ENCODE measurements at places on chromosomes 5 and 9.
A peak's percentile ranks its signal among the peaks of the same experiment; 100 is the strongest.

DNA sequence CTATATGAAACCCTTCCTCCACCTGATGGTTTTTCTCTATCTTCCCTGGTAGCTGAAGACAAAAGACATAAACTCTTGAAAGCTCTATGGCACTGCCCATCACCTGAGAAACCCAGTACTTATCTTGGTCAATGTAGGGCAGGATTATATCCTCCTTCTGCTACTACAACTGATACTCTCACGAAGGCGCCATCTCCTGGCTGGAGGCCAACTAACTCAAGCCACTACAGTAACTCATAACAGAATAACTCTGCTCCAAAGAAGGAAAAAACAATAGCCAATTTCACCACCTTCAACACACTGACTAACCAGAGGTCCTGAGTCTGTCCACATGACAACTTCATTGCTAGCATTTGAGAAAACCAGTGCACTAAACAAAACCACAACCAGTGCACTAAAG lies 409.2 kb downstream of the CETN3 start:
- no peak for DNase-seq

DNA sequence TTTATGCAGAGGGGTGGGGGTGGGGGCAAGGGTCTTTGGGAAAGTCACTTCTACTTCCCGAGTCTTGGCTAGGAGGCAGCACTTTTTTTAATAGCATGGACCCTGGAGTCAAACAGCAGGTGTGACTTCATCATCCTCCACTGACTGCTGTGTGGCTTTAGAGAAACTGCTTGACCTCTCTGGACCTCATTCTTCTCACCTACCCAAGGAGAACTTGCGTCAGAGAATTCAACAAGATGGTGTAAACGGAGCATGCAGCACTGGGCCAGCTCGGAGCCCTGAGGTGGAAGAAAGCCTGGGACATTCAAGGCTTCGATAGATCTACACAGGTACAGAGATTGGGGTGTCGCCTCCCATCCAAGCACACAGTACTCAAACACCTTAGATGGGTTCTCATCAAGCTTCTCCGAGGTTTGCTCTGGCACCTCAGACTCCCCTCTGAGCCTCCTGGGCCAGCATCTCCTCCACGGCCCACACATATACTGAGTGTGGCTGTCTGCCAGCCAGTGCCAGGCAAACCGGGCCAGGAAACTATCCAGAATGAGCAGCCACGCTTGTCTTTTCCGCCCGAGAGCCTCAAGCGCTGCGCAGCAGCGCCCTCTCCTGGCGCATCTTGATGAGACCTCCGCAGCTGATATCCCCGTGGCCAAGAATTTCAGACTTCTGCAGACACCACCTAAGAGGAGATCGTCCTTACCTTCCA lies 4.6 kb upstream of the SLC25A48 start:
- no peak for DNase-seq

- DNase-seq = no peak
Observed at GRCh38 chr5:147484708-147485020, 25.2 kb downstream of the DPYSL3 start.

DNA sequence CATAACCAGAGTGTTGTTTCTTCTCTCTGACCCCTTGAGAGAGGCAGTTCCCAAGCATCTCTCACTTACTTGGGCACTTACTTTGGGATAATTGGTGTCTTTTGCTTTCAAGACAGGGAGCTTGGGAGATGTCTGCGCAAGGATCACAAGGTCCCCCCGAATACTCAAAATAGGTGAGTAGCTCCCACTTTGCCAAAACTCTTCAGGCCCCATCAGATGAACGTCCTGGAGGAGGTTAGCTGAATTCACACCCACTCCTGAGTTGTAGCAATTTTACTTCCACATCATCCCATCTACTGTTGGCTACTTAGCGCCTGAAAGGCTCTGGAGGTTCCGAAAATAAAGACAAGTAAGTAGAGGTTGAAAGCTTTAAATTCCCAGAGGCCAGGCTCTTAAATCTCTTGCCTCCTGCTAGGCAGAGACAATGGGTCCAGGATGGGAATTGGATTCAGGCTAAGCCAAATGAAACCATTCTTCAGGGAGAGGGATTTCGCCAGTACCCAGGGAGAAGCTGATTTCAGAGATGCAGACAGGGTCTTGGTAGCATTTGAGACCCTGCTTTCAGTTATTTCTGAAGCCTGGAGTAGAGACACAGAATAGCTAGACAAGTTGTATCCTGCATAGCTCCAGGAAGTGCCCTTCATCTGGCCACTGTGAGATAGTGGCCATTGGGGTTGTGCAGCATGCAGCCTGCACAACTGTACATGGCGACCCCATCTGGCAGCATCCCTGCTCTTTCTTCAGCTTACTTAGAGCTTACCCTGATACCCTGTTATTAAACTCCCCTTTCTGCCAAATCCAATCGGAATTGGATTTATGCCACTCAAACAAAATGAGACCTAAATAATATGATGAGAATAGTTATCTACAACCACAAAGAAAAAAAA lies 60.1 kb downstream of the BOD1 start:
- DNase-seq = no peak

DNA sequence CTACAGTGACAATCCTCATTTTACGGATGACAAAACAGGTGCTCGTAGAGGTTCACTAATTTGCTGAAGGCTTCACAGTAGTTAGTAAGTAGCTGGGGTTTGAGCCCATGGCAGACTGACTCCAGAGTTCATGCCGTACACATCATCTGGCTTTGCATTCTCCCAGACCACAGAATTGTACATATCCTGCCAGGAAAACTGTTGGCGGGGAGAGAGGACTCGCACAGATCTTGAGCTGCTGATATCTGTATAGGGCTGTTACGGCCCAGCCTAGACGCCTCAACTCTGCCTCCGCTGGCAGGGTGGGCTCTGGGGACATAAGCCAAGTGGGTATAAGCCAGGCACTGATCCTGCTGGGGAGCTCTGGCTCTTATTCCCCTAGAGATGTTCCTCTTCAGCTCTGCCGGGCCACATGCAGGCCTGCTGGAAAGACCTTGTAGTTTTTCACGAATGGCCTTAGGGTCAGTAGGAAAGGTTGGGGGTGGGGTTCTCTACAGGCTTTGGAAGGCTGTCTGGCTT lies 16.3 kb downstream of the LARP1 start:
- DNase-seq = no peak

DNA sequence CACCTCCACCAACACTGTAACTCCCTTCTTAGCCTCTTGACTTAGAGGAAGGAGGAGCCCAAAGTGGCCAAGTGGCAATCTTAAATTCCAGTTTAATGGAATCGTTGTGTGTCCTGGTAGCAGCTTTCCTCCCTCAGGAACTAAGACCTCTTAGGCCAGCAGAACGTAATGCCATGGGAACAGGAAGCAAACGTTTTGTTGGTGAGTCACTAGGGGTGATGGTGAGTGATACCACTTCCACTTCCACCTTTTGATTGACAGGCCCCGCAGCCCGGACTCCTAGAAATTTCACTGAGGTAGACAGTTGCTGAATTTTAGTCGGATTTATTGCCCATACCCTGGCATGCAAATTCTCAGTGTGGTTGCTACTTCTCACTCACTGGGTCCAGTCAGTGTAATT lies 94.2 kb upstream of the FBN2 start:
- no peak for DNase-seq

DNA sequence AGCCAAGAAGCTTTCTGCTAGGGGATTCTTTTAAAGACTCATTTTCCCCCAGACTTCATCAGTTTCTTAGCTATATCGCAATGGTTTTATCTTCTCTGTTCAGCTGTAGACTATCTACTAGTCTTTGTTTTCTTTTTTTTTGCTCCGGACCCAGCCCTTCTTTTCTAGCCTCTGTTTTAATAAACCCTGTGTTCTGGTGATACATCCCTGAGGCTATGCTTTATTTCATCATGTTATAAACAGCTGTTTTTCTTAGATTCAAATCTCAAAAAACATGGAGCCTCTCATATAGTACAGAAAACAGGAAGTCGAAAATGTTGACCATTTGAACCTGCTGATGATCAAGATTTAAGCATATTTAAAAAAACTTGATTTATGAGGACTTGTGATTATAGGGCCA lies 37.8 kb downstream of the SCGB3A1 start:
- DNase-seq = no peak

- DNase-seq = no peak
Observed at GRCh38 chr5:111953351-111954127, 196.5 kb upstream of the NREP start.

DNA sequence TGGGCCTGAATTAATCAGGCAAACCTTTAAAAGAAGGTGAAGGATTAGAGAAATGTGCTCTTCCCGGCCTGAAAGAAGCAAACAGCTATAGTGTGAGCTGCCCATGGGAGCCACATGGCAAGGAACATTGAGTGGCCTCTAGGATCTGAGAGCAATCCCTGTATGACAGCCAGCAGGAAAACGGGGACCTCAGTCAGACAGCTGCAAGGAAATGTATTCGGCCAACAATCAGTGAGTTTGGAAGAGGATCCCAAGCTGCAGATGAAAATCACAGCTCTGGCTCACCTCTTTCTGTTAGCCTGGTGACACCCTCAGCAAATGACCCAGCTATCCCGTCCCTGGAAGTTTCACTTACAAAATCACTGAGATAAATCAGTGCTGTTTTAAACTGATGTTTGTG lies 309.2 kb downstream of the SH3GL2 start:
- no peak for DNase-seq

DNA sequence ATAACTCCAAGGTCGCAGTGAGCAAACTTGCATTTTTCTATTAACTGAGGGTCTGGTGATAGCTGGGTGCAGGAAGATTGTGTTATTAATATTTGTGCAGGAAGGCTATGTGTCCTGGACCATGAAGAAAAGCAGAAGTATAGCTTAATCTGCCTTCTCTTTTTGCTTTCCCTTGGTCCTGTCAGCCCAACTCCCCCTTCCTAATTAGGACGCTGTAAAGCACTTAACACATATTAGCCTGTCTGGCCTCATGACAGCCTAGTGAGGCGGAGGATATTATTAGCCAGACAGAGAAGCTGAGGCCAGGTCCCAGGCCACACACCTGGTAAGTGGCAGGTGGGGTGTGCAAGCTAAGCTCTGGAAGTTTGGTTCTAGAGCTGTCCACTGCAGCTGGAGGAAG lies 29.5 kb downstream of the SLC46A2 start:
- DNase-seq = no peak

- DNase-seq = no peak
Observed at GRCh38 chr5:149576021-149576420, 5.3 kb upstream of the ARHGEF37 start.

DNA sequence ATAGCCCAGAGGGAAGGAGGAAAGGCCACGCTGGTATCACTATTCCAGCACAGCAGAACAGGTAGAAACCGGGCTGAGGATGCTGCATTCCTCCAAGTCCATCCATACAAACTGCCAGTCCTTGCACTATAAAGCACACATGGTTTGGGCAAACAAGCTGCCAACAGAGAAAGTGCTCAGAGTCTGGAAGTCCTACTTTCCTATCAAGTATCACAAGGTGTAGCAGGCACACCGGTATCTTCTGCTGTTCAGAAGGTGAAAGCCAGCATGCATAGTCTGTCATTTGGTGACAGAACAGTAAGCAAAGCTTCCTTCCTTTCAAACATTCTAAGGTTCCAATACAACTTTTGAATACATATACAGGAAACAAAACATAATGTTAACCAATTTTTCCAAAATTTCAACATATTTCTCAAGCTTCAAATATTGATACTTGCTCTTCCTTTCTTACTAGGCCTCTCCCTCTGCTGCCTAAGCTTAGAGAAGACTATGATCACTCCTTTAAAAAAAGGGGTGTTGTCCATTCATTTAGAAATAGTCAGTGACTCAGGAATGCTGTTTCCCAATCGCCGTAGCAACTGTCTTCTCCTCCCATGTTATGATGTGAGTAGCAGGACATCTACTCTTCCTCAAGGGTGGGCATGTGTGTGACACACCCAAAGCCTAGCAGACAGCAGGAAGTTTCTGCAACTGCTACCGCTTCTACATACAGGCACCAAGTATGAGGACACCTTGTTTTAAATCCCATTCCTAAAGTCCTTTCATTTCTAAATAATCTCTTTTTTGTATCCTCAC lies 14.7 kb downstream of the DIAPH1 start:
- DNase-seq = no peak

DNA sequence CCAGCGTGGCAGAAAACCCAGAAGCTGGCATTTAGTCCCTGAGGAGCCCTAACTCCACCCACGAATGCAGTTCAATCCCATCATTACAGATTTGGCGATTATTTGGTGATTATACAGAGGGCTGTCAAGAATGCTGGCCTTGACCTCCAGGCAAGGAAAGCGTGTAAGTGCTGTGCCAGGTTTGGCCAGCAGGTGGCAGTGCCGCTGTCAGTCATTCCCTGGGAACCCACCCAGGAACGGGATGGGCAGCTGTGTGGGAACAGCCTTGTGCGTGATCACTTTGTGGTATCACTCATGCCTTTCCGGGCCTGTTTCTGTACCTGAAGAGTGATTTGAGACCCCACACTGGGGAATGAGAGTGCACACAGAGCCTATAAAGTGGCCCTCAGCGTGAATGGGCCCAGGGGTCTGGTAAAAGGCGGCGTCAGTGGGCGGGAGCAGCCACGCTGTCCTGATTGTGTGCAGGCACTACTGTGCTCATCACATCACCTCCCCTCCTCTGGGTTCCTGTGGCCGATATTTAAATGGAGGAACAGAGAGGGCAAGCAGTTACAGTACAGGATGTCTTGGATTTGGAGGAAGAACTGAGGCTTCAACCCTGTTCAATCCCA lies 215.6 kb downstream of the ROR2 start:
- peak; percentile 34 for DNase-seq

DNA sequence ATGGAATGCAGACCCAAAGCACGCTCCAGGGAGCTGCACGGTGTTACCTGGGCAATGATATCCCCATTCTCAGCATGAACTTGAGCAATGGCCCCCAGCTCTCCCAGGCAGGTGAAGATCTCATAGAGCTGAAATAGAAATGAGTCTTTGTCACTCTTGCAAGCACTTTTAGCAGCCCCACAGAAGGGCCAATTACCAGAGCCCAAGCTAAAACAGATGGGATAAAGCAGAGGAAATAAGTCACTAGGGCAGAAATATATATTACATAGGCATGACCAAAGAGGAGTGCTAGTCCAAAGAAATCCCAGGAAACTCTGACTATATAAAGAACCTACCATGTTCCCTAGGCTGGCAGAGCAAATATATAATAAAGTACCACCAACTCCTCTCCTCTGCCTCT lies 97.3 kb downstream of the DPYSL3 start:
- no peak for DNase-seq

DNA sequence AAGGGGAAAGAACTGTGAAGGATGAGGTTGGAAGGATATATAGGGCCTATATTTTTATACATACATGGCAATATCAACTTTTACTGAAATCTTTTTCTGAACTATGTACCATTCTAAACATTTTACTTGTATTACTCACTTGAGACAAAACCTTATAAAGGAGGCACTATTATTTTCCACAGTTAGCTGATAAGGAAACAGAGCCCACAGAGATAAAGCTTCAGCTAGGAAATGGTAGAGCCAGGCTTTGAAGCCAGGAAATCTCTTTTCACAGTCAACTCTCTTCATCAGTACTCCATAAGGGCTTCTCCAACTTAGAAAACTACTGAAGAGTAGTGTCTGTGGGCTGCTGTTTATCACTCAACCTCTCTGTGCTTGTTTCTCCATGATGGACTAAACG lies 613.7 kb downstream of the PRELID2 start:
- DNase-seq = no peak

GRCh38 chr5:10264604-10265003 lies 14.5 kb downstream of the CCT5 start:
- no peak for DNase-seq

GRCh38 chr5:73367650-73368049 lies 80.9 kb downstream of the FOXD1 start:
- no peak for DNase-seq

- DNase-seq = no peak
Observed at GRCh38 chr5:83107692-83108420, 30.5 kb downstream of the XRCC4 start.

- DNase-seq = no peak
Observed at GRCh38 chr5:90096415-90097081, 313.0 kb downstream of the CETN3 start.
